ENCODE measurements at places on chromosomes 1 and 21. TPM values are rescaled to one million over a fixed set of nuclear protein-coding genes. Genes with fewer than 3 reads are reported as not detected.

AADACL3 gene
- total RNA-seq: not detected

IL19 gene
- not detected for total RNA-seq

PEAR1 gene
- 5.2 TPM for total RNA-seq

DEGS1 gene
- total RNA-seq: 16.3 TPM

KRTAP12-3 gene
- not detected for total RNA-seq

KCNJ6 gene
- total RNA-seq: under 0.01 TPM

AGMAT gene
- total RNA-seq: 0.33 TPM

KCNA10 gene
- not detected for total RNA-seq

PIK3C2B gene
- 18.1 TPM for total RNA-seq

TNFRSF14 gene
- 25.9 TPM for total RNA-seq

HPCAL4 gene
- 9.1 TPM for total RNA-seq

GPA33 gene
- 1.6 TPM for total RNA-seq

HES3 gene
- total RNA-seq: not detected

TGFBR3 gene
- total RNA-seq: 52.4 TPM

UBR4 gene
- 84.4 TPM for total RNA-seq

IGSF21 gene
- 0.33 TPM for total RNA-seq

FAM151A gene
- total RNA-seq: not detected

DDOST gene
- total RNA-seq: 114 TPM

LEFTY2 gene
- total RNA-seq: 8.0 TPM

TTLL10 gene
- total RNA-seq: 0.66 TPM

TAF12 gene
- total RNA-seq: 11.9 TPM

C1orf56 gene
- 6.9 TPM for total RNA-seq

GUCA2B gene
- not detected for total RNA-seq

PDZK1IP1 gene
- total RNA-seq: 56.4 TPM

All from body of pancreas (tissue), 4 donors.